ENCODE measurements at places on chromosomes 11 and 22.

GRCh38 chr11:128830290-128831173 lies 36.6 kb downstream of the KCNJ1 start:
- no peak for DNase-seq

DNA sequence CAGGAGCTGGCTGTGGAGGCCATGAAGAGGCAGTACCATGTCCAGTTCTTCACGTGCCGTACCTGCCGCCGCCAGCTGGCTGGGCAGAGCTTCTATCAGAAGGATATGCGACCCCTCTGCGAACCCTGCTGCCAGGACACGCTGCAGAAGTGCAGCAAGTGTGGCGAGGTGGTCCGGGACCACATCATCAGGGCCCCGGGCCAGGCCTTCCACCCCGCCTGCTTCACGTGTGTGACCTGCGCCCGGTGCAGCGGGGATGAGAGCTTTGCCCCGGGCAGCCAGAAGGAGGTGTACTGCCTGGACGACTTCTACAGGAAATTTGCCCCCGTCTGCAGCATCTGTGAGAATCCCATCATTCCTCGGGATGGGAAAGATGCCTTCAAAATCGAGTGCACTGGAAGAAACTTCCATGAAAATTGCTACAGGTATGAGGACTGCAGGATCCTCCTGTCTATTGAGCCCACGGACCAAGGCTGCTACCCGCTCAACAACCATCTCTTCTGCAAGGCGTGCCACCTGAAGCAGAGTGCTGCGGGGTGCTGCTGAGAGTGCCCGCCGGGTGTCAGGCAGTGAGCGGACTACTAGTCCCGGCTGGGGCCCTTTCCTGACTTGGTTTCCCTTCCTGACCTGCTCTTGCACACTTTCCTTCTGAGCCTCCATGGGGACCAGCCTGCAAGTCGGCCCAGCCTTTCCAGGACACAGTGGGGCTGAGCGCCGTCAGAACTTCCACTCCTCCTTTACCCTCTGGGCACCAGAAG lies 22.0 kb upstream of the PHF21A start:
- DNase-seq, result no peak

- no peak for DNase-seq
Observed at GRCh38 chr11:42311514-42311913, 852.1 kb upstream of the LRRC4C start.

- no peak for DNase-seq
Observed at GRCh38 chr11:34521265-34521664, 7.7 kb upstream of the ELF5 start.

DNA sequence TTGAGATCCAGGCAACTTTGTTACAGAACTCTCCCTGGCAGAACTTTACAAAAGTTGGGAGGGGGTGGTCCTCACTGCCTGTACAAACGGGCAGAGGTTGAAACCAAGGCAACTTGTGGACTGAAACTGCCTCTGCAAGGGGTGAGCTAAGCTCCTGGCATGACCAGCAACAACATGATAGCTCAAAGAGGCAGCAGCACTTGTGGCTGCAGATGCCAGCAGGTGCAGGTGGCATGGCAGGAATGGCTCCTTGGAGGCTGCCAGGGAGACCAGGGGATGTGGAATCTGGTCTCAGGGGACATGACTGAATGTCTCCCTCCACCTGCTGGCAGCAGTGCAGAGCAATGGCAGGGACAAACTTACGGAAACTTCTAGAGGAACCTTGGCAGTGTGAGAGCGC lies 38.8 kb upstream of the PHF21A start:
- no peak for DNase-seq

- no peak for DNase-seq
Observed at GRCh38 chr11:127080735-127081134, 80.2 kb upstream of the KIRREL3 start.

DNA sequence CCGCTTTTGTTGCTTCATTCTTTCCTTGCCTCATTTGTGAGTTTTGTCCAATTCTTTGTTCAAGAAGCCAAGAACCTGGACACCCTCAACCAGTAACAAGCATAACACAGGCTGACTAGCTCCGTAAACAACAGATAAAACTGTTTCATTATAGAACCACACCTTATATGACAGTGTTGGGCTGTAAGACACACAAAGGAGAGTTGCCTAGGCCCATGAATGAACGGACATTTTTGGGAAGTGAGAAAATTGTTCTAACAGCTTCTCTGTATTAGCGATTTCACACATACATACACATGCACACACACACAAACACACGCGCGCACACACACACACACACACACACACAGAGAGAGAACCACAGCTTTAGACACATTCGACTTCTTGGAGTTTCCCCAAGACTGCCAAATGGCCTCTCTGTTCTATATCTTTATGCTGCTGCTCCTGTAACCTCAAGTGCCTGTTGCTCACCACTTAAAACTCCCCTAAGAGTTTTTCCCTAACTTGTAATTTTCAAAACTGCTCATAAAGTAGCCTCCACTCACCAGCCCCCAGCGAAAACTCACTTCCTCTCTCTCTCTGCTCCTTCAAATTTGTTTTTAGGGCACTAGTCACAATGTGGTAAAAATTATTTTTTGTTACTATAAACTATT lies 35.9 kb downstream of the CTSC start:
- no peak for DNase-seq

Measured in stimulated activated CD4-positive, alpha-beta T cell treated with anti-CD3 and anti-CD28 coated beads, Interleukin-15, amount 100 ng/mL, for 1 hour (primary cell).